ENCODE measurements at places on chromosomes 6 and 20.

DNA sequence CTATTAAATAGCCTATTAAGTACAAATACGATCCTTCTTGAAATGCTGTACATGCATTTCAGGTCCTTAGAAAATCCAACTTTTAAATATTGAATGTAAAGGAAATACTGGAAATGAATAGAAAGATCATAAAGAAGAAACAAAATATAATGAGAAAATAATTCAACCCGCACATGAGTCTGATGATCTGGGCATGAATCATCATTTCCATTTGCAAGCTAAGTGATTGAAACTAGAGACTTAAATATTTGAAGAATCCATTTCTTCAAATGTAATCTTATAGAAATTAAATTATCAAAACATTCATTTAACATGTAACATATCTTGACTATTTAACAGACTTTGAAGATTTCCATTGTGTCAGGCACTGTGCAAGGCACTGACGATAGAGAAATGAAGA is 977.0 kb downstream of the TFAP2A start:
- DNase-seq: no peak

- peak; percentile 19 for DNase-seq
Measured at GRCh38 chr6:41894366-41895299, 542 bp downstream of the USP49 start.

GRCh38 chr6:71496018-71496721 is 207.6 kb downstream of the OGFRL1 start:
- DNase-seq: no peak

- no peak for DNase-seq
Measured at GRCh38 chr20:535958-536357, 7.6 kb downstream of the CSNK2A1 start.

GRCh38 chr6:24223115-24223919 is 97.3 kb downstream of the NRSN1 start:
- DNase-seq: no peak

- peak; percentile 59 for DNase-seq
Measured at GRCh38 chr20:23161968-23162696, 76.0 kb upstream of the CD93 start.

DNA sequence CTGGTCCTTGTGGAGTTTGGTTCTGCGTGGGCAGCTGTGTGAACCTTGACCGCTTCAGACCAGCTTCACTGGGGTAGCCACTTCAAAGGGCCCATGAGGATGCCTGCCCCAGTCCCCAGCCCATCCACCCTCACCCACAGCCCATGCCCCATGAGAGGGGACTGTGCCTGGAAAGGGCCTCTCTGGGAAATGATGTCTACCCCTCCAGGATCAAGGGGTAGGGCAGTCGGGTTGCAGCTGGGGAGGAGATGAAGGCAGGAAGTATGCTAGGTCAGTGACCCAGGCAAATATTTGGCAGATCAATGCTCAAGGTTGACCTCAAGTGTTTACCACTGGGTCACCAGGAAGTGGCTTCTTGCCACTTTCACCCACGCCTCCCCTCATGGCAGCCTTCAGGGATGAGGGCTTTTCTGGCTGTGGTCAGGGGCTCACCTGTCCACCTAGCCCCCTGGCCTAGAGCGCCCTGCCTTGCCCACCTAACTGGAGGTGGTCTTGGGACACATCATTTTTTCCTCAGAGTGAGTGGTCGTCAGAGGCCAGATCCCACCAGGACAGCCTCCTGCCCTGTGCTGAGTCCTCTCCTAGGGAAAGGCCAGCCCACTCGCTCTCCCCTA is 109.5 kb downstream of the SNX5 start:
- no peak for DNase-seq

GRCh38 chr6:32152769-32153563 is 975 bp upstream of the PPT2 start:
- peak; percentile 27 for DNase-seq

GRCh38 chr6:16698162-16698533 is 63.1 kb downstream of the ATXN1 start:
- DNase-seq: no peak

- DNase-seq: no peak
Measured at GRCh38 chr6:130396722-130397121, 30.9 kb downstream of the TMEM200A start.

GRCh38 chr20:48698507-48699267 is 129.1 kb downstream of the PREX1 start:
- no peak for DNase-seq

DNA sequence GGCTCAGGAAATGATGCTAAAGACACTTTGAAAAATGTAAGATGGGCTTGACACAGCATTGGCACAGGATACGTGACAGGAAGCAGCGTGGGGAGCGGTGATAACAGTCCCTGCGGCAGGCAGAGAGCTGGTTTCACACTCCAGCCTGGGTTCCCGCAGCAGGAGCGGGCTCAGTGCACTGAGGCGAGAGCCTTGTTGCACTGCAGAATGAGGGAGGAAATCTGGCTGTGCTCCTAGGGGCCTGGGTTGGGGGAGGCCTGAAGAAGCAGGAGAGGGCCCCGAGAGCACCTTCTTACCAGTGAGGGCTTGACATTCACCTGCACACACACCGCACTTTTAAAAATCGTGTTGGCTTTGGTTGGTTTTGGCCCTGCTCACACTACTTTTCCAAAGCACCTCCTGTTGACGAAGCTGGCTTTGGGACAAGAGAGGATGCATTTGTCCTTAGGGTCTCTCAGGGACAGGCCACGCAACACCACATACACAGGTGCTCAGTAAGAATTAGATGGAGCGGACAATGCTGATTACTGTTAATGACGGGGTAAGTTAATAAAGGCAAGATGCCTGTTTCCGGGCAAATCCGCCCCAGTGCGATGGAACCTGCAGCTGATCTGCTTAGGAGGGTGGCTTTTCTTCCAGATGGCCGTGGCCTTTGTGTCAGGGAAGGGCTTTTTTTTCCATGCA is 49.4 kb upstream of the ARMC2 start:
- no peak for DNase-seq

- no peak for DNase-seq
Measured at GRCh38 chr20:44228465-44229258, 18.1 kb upstream of the OSER1 start.

GRCh38 chr6:1312473-1313367 is 822 bp downstream of the FOXQ1 start:
- DNase-seq: no peak

GRCh38 chr6:142867355-142867801 is 77.6 kb downstream of the HIVEP2 start:
- no peak for DNase-seq
